Osteoblast (primary cell): ENCODE measurements at places on chromosomes 4 and X. TPM values are rescaled to one million over a fixed set of nuclear protein-coding genes. Genes with fewer than 3 reads are reported as not detected.
A peak's percentile ranks its signal among the peaks of the same experiment; 100 is the strongest.

- peaks cover 4% of the 10 kb centered on the region for H3K36me3 ChIP-seq
- no peaks in the 10 kb centered on the region for H3K27me3 ChIP-seq
- peak overlapping the region; percentile 84 for H3K4me3 ChIP-seq
Observed at GRCh38 chrX:40646489-40647306, 663 bp downstream of the CXorf38 start.

ARHGEF38 gene
- total RNA-seq: not detected in 2 replicates

DNA sequence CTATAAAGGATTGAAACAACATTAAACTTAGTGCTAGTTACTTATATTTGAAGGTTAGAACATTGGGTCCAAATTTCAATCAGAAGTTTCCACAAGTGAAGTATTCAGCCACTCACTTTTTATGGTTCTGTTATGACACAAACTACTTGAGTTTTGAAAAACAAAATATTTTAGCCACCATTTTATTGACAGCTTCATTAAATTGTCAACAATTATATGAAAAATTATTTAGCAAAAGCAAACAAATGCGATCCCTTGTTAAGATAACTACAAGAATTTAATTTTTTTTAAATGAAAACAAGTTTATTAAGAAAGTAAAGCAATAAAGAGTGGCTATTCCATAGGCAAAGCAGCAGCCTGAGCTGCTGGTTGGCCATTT lies 3.1 kb downstream of the CXCL2 start:
- no peaks in the 10 kb centered on the region for H3K36me3 ChIP-seq
- no peak overlapping the region for H3K4me3 ChIP-seq
- H3K27me3 ChIP-seq: no peaks in the 10 kb centered on the region
- H3K4me1 ChIP-seq: peaks cover 19% of the 10 kb centered on the region
- no peak for DNase-seq

- no peaks in the 10 kb centered on the region for H3K4me1 ChIP-seq
- no peaks in the 10 kb centered on the region for H3K36me3 ChIP-seq
- no peak for DNase-seq
- no peaks in the 10 kb centered on the region for H3K27me3 ChIP-seq
- no peak overlapping the region for H3K27ac ChIP-seq
Observed at GRCh38 chr4:83234902-83235644, 49.5 kb downstream of the COQ2 start.

SUPT20HL2 gene
- not detected in 2 replicates for total RNA-seq

GRCh38 chrX:141879616-141880015 lies 24.1 kb upstream of the MAGEC1 start:
- no peaks in the 10 kb centered on the region for H3K36me3 ChIP-seq
- no peak overlapping the region for H3K27ac ChIP-seq
- no peaks in the 10 kb centered on the region for H3K4me1 ChIP-seq
- no peaks in the 10 kb centered on the region for H3K27me3 ChIP-seq
- no peak overlapping the region for H3K4me3 ChIP-seq
- DNase-seq: no peak

DNA sequence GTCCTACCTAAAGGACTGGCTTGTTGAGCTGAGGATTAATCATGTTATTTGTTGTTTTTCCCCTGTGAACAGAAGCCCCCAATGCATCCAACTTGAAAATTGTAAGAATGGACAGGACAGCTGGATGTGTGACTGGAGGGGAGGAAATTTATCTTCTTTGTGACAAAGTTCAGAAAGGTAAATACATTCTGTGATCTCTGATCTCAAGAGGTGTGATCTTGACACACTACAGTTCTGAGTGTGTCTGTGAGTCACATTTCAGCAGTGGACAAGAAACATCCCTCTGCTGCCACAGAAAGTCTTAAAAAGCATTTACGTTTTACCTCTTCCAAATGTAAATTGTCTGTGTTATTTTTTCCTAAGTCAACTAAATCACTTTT lies 79.3 kb downstream of the NFKB1 start:
- H3K36me3 ChIP-seq: peaks cover 41% of the 10 kb centered on the region
- H3K27me3 ChIP-seq: no peaks in the 10 kb centered on the region
- DNase-seq: no peak

CRLF2 gene
- 0.29 and 1.1 TPM in 2 replicates for total RNA-seq

- H3K4me3 ChIP-seq: no peak overlapping the region
- no peak for DNase-seq
- H3K27ac ChIP-seq: no peak overlapping the region
- no peaks in the 10 kb centered on the region for H3K27me3 ChIP-seq
- no peaks in the 10 kb centered on the region for H3K4me1 ChIP-seq
Observed at GRCh38 chr4:46839128-46839527, 69.9 kb downstream of the COX7B2 start.

DNA sequence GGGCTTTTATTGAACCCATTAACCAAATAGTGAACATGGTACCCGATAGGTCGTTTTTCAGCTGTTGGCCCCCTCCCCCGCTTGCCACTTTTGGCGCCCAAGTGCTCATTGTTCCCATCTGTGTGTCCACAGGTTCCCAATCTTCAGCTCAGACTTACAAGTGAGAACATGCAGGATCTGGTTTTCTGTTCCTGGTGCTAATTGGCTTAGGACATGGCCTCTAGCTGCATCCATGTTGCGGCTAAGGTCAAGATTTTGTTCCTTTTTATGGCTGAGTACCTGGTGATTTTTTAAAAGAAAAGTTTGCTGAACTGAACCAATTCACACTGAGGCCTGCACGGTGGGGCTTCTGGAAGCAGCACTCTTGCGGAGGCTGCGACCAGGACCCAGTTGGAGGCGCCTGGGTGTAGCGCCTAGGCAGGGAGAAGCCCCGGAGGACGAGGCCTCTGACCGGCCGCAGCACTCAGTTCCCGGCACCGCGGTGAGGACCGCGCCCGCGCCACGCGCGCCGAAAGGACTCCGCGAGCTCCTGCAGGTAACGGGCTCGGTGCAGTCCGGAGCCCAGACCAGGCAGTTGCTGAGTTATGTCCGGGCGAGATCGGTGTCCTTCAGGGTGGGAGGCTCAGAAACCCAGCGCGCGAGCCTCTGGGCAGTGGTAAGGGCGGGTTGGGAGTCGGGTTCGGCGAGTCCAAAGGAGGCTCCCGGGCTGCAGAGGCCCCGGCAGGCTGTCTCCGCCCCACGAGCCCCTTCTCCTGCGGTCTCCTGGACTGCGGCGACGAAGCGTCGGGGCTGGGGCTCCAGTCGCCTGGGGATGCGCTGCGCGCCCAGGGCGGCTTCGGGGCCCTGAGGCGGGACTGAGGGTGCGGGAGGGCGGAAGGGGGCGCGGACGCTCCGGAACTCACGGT lies 15.8 kb upstream of the SLC25A4 start:
- no peaks in the 10 kb centered on the region for H3K36me3 ChIP-seq
- peaks cover 11% of the 10 kb centered on the region for H3K4me1 ChIP-seq
- H3K27ac ChIP-seq: no peak overlapping the region
- peak overlapping the region; percentile 68 for H3K4me3 ChIP-seq

DNA sequence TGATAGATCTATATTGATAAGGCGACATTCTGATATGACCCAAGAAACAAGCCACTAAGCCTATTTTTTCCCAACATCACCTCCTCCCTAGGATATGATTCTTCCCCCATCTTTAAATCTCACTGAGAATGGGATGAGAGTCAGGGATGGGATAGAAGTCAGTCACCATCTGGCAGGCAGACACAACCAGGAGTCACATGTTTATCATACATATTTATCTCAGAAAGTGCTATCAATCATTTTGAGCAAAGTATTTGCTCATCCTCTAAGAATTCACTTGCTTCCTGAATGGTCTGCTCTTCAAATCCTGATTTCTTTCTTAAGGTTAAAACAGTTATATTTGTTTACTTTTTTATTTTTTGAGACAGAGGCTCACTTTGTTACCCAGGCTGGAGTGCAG lies 20.3 kb downstream of the DNAAF6 start:
- no peaks in the 10 kb centered on the region for H3K36me3 ChIP-seq
- H3K4me1 ChIP-seq: no peaks in the 10 kb centered on the region
- H3K4me3 ChIP-seq: no peak overlapping the region
- peaks cover 12% of the 10 kb centered on the region for H3K27me3 ChIP-seq
- no peak for DNase-seq

NLGN3 gene
- 0.29 and 0.36 TPM in 2 replicates for total RNA-seq

- no peak overlapping the region for H3K27ac ChIP-seq
- no peaks in the 10 kb centered on the region for H3K27me3 ChIP-seq
- no peak for DNase-seq
- H3K36me3 ChIP-seq: no peaks in the 10 kb centered on the region
- H3K4me1 ChIP-seq: no peaks in the 10 kb centered on the region
Observed at GRCh38 chr4:23819041-23819511, 70.8 kb downstream of the PPARGC1A start.

- peak overlapping the region; percentile 87 for H3K4me3 ChIP-seq
- no peak for DNase-seq
- H3K27ac ChIP-seq: peak overlapping the region; percentile 85
- H3K4me1 ChIP-seq: peaks cover 35% of the 10 kb centered on the region
- H3K27me3 ChIP-seq: no peaks in the 10 kb centered on the region
Observed at GRCh38 chr4:184649971-184650855, 675 bp downstream of the PRIMPOL start.

DNA sequence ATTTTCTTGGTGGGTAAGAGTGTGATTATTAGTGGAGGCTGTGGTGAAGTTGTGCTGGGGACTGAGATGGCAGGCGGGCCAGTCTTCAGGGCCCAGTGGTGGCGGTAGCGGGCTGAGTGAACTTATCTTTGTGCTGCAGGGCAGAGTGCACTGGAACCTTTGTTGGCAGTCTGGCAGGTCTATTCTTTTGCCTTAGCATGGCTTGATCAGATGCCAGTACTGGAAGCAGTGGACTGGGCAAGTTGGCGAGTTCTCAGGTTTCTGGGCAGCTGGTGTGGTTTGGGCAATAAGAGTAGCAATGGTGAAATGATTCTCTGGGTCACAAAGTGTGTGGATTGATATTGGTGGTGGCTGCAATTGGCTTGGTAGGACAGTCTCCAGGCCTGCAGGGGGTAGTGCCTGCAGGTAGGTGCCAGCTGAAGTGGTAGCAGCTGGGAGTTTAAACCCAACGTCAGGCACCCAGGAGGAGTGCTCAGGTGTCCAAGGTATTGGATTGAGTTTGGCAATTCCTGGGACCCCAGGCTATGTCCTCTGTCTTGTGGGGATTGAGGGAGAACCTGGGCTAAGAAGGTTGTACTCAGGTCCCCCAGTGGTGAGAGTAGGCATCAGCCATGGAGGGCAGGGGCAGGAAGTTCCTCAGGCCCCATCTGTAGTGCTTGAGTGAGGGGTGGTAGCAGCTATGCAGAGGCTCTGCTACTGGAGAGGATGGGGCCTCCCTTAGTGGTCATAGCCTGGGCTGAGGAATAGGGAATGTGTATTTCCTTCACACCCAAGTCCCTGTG lies 34.9 kb upstream of the SLC25A14 start:
- H3K4me1 ChIP-seq: no peaks in the 10 kb centered on the region
- no peak overlapping the region for H3K4me3 ChIP-seq
- H3K27ac ChIP-seq: no peak overlapping the region
- no peaks in the 10 kb centered on the region for H3K36me3 ChIP-seq
